ENCODE measurements at places on chromosomes 12 and 14.

DNA sequence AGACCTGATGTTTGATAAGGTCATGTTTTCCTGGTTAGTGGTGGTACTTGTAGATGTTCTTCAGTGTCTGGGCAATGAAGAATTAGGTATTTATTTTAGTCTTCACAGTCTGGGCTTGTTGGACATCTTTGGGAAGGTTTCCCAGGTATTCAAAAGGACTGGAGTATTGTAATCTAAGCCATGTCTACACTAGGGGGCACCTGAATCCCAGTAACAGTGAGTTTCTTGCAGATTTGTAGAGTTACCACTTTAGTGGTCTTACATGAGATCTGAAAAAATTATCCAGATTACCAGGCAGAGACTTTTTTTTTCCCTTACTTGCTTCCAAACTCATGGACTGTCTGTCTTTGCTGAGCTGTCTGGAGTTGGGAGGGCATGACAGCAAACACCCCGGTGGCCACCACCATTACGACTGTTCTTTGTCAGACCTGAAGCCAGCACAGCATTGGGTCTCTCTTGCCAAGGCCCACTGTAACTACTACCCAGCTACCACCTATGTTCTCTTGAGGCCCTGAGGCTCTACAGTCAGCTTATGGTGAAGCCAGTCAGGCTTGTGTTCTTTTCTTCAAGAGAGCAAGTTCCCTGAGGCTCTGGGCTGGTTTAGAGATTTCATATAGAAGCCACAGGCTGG is 820.7 kb upstream of the FBXO33 start:
- DNase-seq, result no peak

DNA sequence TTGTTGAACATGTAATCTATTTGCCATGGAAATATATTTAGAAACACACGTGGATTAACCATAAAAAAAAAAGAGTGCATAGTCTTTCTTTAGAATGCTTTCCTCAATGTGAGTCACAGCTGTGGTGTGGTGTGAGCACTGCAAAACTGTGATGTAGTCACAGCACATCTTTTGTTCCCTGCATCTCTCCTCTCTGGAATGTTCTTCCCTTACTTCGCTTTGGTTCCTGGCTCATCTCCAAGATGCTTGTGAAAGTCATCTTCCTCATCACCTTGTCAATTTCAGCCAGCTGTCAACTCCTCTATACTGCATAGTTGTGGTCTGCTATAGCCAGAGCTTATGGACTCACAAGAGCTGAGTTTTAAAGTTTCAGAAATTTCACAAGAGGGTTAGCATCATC is 60.2 kb downstream of the STAB2 start:
- no peak for DNase-seq

DNA sequence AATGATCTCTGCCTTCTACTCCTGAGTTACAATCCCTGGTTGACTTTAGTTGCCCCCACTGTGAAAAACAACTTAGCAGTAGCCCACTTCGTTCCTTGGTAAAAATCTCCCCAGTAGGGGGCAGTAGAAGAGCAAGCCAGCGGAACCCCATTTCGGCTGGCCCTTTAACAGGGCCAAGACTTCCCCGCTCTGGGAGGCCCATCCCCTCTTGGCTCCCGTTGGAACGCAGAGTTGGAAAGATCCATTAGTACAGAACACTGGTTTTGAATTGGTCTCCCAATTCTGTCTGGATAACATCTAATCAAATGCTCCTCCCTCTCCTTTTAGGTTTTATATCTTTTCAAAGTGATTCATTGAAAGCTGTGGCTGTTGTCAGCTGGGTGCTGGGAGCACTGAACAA is 1133.3 kb downstream of the BCL11B start:
- no peak for DNase-seq

- DNase-seq, result no peak
Measured at GRCh38 chr14:24982472-24983155, 67.3 kb downstream of the STXBP6 start.

DNA sequence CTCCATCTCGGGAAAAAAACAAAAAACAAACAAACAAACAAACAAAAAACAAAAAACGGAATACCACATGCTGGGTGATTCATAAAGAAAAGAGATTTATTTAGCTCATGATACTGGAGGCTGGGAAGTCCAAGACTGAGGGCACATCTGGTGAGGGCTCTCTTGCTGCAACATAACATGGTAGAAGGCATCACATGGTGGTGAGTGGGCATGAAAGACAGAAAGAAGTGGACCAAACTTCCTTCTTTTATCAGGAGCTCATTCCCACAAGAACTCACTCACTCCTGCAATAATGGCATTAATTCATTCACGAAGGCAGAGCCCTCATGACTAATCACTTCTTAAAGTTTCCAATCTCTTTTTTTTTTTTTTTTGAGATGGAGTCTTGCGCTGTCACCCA is 8.0 kb upstream of the LGMN start:
- no peak for DNase-seq

- DNase-seq, result no peak
Measured at GRCh38 chr12:110966081-110966760, 45.8 kb upstream of the MYL2 start.

DNA sequence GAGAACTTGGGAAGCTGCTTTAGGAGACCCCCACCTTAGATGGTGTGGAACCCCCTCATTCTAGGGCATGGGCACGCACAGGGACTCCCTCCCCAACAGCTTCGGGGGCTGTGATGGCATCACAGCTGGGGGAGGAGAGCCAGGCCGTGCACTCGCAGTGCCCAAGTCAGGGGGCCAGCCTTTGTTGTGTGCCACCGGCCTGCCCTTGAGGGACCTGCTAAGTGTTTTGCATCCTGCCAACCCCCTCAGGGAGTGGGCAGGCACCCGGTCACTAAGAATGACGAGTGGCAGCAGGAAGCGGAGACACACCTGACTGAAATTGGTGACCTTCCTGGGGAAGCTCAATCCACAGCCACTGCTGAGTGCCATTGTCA is 334.9 kb upstream of the SFSWAP start:
- DNase-seq, result no peak

- DNase-seq, result no peak
Measured at GRCh38 chr14:104757238-104757585, 4.3 kb downstream of the SIVA1 start.

- DNase-seq, result no peak
Measured at GRCh38 chr14:44438221-44438620, 68.9 kb downstream of the FSCB start.

GRCh38 chr14:103882503-103883262 is 35.3 kb upstream of the PPP1R13B start:
- no peak for DNase-seq

DNA sequence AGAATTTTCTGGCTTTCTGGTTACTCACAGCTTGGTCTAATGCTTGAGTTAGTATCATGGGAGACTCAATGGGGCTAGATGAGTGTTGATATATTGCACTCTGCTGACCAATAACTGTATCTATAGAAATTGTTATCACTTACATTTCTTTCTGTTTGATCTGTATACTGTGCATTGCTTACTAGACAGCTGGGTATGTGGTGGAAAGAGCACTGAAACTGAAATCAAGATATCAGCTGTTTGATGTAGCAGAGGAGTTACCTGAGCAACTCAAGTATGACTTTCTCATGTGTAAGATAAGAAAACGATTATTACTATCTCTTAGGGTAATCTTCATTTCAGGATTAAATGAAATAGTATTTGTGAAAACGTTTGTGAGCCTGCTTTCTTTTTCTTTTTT is 183.0 kb downstream of the SLC15A5 start:
- no peak for DNase-seq

DNA sequence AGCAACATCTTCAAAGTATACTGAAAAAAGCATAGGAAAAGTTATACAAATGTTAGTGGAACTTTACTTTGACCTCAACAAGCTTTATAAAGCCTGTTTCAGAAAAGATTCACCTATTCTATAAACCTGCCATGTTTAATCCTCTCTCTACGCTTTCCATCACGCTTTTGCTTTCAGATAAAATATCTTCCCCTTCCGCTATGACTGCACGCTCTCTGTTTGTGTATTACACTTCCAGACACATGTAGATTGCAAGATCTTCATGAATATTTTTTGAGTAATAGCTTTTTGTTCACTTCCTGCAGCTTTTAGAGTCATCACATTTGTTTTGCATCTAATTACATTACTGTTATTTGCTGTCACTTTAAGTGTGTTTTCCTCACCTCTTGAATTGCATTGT is 271.4 kb downstream of the RASSF9 start:
- DNase-seq, result no peak

DNA sequence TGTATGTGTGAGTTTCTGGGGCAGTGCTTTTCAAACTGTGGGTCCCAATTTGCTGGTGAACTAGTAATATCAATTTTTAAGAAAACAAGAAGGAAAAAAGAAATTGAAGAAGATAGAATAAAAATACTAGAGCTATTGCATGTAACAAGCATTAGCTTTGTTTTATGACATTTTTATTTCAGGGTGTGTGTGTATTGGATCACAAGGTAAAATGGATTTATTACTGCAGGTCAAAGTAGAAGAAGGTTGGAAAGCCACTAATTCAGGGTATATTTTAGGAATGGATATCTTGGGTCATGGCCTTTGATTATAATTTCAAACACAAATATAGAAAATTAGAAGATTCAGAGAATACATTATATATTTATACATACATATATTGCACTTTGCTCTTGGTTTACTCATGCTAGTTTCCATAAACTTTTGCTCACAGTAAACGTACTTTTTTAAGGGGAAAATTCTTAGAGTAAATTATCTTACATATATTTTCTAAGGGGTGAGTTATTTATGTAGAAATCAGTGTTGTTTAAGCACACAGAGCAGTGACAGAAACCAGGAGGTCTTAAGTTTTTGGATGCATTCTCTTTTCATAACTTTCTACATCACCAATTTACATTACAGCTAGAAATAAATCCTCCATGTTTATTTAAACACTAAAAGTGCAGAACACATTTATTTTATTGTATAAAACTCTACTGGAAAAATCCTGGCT is 34.5 kb upstream of the PPM1A start:
- DNase-seq, result no peak

DNA sequence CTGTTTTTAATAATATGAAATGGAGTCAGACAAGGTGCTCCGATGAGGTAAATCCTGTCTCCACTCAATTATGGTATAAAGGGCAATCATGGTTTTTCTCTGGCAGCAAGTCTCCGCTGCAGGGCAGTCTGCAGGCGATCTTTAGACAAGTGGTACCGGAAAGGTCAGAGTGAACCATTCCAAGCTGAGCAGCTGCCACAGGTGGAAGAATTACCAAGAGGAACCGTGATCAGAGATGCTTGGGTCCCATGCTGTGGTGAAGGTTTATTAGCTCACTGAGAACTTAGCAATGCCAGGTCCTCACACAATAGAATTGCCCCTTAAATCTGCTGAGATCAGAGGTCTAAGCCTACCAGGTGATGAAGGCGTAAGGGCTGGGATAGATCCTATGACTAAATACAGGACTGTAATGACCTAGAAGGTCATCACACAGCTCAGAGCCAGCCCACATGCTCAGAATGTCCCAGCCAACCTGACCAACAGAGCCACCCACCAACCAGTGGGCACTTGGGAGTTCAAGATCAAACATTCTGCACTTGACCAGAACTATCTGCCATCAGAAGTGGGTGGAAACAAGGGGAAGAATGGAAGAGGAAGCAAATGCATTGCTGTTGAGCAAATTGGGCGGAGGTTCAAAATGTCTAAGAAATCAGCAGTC is 175.2 kb upstream of the BCL2L14 start:
- no peak for DNase-seq

DNA sequence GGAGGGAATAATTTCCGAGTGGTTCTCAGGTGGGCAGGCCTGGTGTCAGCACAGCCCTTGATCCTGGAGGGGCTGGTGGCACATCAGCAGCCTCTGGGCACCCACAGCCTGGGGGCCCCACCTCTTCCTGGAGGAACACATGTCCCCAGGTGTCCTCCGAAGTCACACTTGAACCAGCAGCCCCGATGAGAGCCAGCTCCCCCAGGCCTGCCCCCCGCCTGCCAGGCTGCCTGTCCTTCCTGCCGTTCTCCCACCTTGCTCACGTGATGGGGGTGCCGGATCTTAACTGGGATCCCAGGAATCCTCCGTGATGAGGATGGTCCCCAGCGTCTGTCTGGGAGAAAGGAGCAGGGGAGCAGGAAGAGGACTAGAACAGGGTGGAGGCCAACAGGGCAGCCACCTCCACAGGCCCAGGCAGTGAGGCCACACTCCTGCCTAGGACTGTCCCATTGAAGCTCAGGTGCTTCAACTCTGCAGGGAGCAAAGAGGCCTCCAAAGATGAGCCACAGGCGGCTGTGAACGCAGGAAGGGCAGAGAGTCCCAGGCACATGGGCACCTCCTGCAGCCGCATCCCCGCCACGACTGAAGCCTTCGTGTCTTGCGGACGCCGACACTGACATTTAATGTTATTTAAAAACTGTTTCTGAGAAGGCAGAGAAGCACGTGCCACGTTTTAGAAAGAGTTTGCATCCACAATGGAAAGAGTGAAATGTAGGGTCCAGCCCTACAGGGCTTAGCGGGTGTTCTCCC is 77.5 kb downstream of the GALNT9 start:
- DNase-seq, result no peak

DNA sequence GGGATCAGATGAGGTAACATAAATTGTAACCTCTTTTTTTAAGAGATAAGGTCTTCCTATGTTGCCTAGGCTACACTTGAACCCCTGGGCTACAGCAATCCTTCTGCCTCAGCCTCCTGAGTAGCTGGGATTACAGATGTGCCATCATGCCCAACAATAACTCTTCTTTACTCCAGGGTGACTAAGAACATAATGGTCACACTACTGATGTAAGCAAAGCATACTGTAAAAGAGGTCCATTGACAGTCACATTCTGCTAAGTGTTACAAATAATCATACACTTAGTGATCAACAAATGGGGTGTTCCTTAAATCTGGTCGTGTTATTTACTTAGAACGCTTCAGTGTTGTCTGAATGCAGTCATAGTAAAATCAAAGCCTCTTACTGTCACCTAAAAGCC is 68.9 kb downstream of the EPS8 start:
- no peak for DNase-seq

DNA sequence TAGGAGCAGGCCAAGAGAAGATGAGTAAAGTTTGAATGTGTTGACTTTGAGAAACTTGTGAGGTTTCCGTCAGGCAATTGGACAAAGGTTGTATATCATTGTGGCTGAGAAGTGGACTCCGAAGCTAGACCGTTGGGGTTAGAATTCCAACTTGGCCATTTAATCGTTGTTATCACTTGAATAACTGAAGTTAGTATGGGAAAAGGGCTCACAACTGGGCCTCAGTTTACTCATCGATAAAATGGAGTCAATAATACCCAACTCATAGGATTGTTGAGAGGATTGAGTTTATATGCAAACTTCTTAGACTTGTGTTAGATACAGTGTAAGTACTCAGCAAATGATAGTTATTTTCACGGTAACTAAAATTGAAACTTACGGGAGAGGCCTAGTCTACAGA is 846 bp downstream of the SLIRP start:
- DNase-seq, result no peak

Measured in memory B cell (primary cell).